Stimulated activated CD4-positive, alpha-beta T cell treated with anti-CD3 and anti-CD28 coated beads, TNF-alpha, amount 100 ng/mL, for 48 hours (primary cell): ENCODE measurements at places on chromosomes 7 and 10.
A peak's percentile ranks its signal among the peaks of the same experiment; 100 is the strongest.

DNA sequence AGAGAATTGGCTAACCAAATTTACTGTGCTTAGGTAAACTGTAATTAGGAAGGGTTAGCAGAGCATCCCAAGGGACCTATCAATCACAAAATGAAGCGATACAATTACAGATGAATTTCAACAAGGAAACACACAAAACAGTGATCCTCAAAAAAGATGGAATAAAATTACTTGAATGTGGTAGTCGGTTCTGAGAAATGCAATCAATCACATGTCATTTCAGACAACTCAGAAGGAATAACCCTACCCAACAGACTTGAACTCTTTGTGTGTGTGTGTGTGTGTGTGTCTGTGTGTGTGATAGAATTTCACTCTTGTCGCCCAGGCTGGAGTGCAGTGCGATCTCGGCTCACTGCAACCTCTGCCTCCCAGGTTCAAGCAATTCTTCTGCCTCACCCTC lies 43.5 kb downstream of the ST8SIA6 start:
- no peak for DNase-seq

- no peak for DNase-seq
Observed at GRCh38 chr7:130365088-130365487, 15.2 kb upstream of the CPA1 start.

DNA sequence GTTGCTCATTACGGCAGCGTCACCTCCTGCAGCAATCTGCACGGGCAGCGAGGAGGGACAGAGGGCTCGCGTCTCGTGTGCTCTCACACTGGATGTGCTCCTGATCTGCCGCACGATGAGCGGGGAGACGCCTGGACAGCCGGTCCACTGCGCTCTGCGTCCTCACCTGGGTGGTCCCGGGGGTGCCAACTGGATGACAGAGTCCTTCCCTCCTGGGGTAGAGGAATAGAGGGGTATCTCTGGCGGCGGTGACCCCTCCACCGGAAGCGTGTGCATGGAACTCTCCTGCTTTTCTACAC lies 3.4 kb downstream of the FAM20C start:
- DNase-seq: no peak

- no peak for DNase-seq
Observed at GRCh38 chr7:47322731-47323130, 259.2 kb downstream of the TNS3 start.

- no peak for DNase-seq
Observed at GRCh38 chr10:113933894-113934532, 79.6 kb downstream of the NHLRC2 start.

GRCh38 chr10:125082881-125083575 lies 77.3 kb downstream of the CTBP2 start:
- no peak for DNase-seq

DNA sequence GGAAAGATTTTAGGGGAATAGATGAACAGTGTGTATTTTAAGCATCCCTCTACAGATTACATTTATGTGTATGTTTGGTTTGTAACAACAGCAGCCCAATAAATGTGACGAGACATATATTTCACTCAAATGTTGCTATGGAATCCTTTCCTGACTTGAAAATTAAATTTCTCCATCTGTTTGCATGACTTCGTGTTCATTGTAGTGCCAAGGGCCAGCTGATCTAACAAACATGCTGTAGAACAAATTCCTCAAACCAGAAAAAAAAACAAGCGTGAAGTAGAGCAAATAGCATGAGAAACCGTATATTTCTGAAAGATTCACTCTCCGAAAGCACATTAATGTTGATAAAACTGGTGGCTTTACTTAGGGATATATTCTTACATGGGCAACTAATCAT lies 87.8 kb downstream of the NRCAM start:
- DNase-seq: no peak

DNA sequence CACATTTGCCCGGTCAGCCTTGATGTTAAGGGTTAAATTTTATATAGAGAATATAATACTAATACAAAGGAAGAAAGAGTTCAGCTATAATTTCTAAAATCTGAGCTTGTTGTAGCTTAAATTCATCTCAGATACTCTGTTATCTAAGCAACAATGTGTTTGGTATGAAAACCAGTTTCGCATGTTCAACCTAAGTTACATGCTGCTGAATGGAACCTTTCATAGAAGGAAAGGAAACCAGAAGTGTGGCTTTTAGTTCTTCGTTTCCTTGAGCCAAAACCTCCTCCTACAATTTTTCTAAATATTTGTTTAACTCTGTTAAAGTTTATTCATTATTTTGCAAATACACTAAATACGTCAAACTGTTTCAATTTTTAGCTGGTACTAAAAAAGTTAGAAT lies 18.5 kb downstream of the AGR2 start:
- DNase-seq: no peak

GRCh38 chr7:139635526-139636302 lies 112.2 kb downstream of the CLEC2L start:
- peak; percentile 41 for DNase-seq

GRCh38 chr10:12782537-12782936 lies 219.0 kb downstream of the CCDC3 start:
- peak; percentile 9 for DNase-seq

GRCh38 chr7:54798530-54798929 lies 39.5 kb upstream of the SEC61G start:
- no peak for DNase-seq

GRCh38 chr7:26858241-26858715 lies 6.1 kb downstream of the SKAP2 start:
- DNase-seq: no peak

- no peak for DNase-seq
Observed at GRCh38 chr7:49483142-49483541, 290.3 kb upstream of the VWC2 start.

DNA sequence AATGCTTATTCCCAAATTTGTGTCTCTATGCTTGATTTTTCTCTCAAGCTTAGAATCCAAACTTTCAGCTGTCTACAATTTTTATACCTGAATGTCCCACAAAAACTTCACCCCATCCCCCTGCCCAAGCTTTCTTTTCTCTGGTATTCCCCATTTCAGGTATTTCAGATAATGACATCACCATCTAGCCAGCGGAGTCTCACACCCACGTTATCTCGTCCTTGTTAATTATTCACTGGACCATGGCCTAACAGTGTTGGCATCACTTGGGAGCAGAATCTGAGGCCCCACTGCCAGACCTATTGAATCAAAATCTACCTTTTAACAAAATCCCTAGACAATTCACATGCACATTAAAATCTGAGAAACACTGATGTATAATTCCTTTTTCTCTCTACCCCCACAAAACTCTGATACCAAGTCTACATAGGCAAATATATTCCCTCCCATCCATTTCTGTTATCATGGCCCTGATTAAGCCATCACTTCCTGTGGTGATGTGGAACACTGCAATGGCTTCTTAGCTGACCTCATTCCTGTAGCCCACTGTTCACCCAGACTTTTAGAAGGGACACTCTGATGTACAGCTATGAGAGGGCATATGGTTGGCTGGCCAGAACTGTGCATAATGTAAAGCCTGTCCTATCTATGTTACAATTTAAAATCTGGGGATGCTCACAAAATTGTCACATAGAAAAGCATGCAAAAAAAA lies 31.4 kb downstream of the ZNF438 start:
- DNase-seq: no peak

GRCh38 chr7:37320848-37321468 lies 127.7 kb downstream of the ELMO1 start:
- DNase-seq: no peak

- no peak for DNase-seq
Observed at GRCh38 chr10:11824825-11825224, 1.7 kb downstream of the PROSER2 start.

- DNase-seq: peak; percentile 6
Observed at GRCh38 chr10:83680470-83680891, 458.8 kb upstream of the GHITM start.

DNA sequence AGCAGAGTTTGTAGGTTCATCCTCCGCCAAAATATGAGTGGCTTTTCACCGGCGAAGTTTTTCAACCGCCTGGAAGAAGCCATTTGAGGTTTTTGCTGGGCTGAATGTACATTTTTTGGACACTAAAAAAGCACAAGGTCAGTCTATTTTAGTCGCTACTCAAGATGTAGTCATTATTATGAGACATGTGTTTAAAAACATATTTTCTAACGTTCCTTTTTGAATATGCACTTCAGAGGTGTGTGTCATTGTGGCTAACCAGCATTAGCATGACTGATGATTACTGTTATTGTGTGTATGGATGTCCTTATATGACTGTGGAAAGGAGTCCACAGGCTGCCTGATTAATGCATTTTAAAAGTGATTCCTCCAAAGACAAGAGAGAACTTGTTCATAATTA lies 605.4 kb downstream of the INHBA start:
- no peak for DNase-seq

DNA sequence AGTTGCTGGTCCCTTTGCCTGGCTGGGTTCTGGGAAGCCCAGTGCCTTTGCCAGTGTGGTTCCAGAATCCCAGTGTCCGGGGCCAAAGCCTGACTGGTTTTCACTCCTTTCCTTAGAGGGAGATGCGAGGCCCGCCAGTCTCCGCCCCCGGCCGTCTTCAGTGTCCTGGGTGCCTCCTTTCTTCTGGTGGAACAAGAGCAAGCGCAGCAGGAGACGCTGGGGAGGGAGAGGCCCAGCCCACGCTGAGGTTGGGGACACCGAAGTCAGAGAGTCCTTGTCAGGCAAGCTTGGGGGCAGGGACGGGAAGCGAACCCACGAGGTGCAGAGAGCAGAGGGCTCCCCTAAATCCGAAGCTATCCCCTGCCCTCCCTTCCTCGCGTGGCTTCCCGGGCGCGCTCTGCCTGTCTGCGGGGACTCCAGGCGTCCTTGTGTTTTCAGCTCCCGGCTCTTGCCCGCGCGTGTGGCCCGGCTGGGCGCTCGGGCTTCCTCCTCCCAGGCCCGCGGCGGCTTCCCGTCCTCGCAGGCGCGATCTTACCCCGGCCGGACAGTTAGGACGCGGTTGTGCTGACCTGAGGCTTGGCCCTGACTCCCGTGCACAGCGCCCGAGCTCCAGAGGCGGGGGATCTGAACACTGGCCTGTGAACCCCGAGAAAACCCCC lies 60.6 kb upstream of the UBE3C start:
- DNase-seq: no peak

DNA sequence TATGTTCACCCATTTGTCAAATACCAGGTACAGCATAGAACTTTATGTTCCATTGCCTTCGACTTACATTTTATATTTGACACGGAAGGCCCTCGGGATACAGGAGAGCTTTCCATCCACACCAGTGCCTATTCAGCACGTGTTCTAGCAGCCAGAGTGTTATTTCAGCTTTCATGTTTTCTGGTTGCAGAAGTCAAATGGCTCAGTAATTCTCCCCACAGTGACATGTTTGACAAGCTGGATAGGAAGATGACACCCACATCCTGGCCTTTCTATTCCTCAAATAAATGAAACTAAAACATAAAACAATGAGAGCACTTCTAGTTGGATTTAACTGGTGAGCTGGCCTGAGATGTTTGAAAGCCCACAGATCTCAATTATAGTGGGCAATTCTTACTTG lies 173.4 kb downstream of the SORCS1 start:
- no peak for DNase-seq

- no peak for DNase-seq
Observed at GRCh38 chr7:127948930-127949329, 82.3 kb downstream of the LRRC4 start.

DNA sequence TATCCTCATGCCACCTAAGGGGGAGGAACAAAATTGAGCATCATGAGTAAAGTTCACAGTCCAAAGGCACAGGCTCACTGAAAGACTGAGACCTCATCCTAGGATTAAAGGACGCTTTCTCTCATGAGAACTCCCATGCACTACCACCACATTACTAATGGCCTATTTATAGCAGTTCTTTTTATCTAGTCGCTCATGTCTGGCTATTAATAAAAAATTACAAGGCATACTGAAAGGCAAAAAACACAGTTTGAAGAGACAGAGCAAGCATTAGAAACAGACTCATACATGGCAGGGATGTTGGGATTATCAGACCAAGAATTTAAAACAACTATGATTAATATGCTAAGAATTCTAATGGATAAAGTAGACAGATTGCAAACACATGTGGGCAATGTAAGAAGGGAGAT lies 46.0 kb upstream of the CDK13 start:
- no peak for DNase-seq

- DNase-seq: no peak
Observed at GRCh38 chr7:55099066-55099820, 80.4 kb downstream of the EGFR start.

DNA sequence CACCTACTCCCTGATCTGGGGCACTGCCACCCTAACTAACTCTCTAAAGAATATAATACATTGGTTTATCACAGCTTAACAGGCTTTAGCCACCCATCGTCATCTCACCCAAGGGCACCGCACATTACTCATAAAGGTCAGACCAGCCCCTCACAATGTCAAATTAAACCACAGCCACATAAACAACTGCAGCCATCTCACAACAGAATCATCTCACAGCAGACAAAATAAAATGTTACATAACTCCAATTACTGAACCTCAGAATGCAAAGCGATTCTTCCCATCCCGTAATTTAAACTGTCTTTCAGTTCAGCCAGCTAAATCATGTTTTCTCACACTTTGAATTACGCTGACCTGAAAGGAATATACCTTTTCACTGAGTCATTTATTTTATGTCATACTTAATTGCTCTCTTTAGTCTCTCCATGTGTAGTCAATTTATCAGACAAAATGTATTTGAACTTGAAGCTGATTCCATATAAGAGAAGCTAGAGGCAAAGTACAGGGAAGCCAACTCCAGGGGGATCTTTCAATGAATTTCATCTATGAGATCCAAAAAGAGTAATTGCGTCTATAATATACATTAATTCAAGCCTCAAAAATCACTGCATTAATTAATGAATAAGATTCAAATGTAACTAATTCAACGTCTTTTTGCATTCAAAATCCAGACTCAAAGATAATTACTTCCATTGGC lies 96.9 kb upstream of the NEBL start:
- no peak for DNase-seq

GRCh38 chr10:73906524-73907447 lies 4.1 kb upstream of the PLAU start:
- no peak for DNase-seq

DNA sequence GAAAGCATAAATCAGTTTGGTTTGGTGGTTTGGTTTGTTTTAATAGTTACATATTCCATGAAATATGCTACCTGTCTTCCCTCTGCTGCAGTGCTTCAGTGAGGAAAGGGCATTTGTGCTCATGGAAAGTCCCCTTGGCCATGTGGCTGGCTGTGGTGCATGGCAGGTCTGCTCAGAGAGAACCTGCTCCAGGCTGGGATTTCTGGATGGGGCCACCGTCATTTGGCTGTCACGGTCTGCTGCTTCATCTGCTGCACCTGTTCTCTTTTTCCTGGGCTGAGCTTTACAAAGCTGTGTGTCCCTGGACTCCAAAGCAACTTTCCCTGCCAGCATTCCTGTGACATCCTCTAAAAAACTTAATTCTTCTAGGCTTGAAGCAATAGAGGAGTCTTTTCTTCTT lies 8.9 kb downstream of the CDK14 start:
- no peak for DNase-seq

DNA sequence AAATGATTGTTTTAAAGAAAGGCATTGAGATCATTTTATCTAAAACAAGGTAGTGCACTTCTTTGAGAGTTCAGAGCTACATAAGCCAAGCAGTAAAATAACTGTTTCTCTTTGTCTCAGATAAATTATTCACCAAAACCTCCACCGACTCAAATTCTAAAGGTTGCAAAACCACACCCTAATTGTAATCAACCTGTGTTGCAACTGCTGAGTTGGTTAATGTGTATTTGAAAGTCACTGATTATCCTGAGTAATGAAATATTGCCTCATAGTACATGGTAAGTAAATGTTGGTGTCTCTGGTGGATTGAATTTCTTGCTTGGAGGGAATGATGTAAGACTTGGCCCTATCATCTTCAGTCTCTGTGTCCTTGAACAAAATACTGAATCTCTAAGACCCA lies 35.9 kb upstream of the CYP2C9 start:
- no peak for DNase-seq
